Activated T-helper 1 cell treated with anti-CD3 and anti-CD28 coated beads, Interleukin-2, amount 50 U/mL, for 16 hours (primary cell): ENCODE measurements at places on chromosomes 5 and 9.

DNA sequence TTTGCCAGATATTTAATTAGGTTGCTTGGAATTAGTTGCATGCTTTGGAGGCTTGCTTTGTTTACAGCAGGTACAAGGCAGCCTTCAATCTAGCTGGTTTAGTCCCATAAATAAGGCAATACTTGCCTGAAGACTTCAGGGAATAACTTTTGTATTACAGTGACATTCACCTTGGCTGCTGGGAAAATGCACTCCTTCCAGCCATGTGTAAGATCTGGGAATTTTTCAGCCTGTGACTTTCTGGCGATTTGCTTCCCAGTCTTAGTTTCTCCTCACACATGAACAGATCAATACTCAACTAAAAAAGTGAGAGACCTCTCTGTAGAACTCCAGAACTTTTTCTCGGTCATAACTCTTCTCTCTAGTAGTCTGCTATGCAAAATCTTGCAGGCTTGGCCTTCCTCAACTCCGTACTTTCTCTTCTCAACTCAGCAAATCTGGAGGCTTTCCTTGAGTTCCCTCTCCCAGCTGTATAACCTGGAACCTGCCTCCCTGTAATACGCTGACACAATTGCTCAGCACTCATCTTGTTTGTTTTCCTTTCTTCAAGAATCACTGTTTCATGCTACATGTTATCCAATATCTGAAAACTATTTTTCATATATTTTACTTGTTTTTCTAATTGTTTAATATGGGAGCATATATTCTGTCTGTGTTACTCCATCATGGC is 173.0 kb downstream of the MSX2 start:
- no peak for DNase-seq

GRCh38 chr5:96245140-96246091 is 187.6 kb downstream of the PCSK1 start:
- DNase-seq: no peak

DNA sequence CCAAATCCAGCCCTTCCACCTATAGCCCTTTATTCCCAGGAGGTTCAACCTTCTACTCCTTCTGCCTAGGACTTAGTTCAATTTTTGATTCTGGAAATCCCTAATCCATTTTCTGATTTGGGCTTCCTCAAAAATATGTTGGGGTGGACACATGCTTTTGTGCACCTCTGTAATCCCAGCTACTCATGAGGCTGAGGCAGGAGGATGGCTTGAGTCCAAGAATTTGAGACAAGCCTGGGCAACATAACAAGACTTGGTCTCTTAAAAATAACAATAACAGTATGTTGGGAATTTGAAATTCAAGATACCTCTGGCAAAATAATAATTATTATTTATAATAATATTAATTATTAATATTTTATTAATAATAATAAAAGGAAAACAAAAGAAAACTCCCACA is 188.7 kb upstream of the TLE4 start:
- DNase-seq: no peak

DNA sequence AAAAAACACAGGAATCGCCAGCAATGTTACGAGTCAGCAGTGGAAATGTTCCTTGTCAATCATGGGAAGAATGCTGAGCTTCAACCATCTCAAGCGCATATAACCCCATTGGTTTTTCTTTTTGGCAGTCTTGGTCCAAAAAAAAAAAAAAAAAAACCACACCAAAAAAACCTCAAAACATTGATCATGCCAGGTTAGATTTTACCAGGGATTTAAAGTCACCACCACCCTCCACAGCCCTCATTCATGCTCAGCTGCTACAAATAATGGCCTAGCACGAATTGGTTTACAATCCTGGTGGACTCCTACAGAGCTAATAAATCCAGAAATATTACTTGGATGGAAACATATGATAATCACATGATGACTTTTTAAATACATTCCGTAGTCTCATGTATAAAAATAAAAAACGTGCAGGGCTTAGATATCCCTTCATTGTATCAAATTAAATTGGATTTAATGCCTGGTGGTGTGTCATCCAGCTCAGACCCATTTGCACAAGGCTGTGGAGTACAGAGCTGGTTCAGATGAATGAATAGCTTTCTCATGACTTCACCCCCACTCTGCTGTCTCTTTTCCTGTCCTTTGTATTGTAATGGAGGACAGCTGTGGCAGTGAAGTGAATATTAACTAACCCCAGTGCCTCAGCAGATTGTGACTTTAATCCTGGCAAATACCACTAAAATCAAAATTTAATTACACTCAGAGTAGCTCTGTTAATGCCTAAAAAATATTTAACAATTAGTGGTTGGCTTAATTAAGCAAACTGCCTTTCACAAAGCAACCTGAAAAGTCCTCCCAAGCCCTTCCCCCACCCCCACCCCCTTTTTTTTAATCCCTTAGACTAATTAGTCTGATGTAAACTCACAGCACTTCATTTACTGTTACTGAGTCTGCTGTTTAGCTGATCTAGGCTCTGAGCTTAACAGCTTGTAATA is 626.5 kb upstream of the ZNF608 start:
- no peak for DNase-seq

DNA sequence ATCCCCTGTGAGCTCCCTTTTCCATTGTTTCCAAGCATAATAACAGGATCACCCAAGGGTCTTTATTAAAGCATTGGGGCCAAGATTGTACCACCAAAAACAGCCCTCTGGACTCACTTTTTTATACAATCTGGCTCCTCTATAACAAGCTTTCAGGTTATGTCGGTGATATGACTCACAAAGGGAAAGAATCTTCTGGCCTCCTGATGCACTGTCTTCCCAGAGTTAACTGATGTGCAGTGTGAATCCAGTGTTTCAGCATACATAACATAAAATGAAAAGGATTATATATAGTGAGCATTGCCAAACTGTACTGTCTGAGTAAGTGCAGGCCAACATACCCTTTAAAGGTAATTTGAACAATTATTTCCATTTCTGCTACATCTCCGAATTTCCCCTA is 33.9 kb upstream of the MAN2A1 start:
- no peak for DNase-seq

DNA sequence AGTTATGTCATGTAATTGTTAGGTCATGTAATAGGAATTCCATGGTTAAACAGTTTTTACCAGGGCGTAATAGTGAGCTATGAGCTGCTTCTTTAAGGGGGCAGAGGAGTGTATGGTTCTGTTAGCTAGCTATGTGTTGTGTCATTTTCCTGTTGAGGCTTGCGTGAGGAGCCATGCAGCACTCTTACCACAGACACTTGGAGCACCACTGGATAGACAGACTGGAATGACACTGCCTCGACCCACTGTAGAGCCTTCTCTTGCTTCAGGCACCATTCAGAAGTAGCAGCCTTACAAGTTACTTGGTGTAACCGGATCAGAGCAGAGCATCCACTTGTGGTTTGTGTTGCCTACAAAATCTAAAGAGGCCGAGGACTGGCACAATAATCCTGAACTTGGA is 28.3 kb upstream of the STOM start:
- DNase-seq: no peak

- DNase-seq: no peak
Measured at GRCh38 chr9:137457406-137458193, 1.5 kb downstream of the NSMF start.

DNA sequence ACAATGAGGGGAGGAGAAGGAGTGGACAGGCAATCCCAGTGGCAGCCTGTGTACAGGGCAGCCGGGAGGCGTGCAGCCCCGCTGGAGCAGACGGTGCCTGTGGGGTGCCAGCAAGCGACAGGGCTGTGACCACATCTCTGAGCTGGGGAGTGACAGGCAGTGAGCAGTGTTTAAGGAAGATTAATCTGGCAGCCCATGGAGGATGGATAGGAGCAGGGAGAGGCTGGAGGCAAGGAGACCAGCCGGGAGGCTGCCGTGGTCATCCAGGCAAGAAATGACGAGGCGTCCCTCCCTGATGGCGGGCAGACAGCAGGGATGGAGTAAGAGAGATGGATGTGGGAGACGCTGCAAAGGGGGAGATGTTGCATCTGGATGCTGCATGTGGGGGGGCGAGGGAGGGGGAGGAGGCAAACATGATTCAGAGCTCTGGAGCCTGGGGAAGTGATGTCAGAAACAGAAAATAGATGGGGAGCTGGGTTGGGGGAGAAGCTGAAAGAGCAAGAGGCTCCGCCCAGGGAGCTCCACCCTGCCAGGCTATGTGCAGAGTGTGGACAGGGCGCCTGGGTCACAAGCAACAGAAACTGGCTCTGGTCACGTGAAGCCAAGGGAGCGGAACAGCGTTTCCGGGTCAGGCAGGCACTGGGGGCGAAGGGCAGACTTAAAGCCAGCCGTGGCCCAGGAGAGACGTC is 12.6 kb downstream of the UNC5A start:
- DNase-seq: no peak
